ENCODE measurements at places on chromosomes 2 and 18. TPM values are rescaled to one million over a fixed set of nuclear protein-coding genes. Genes with fewer than 3 reads are reported as not detected.

BBS5 gene
- 2.3 TPM for total RNA-seq

ASB18 gene
- total RNA-seq = not detected

DCDC2C gene
- total RNA-seq = not detected

ELOA2 gene
- not detected for total RNA-seq

CGREF1 gene
- 15.8 TPM for total RNA-seq

DES gene
- 0.15 TPM for total RNA-seq
